Heart right ventricle (tissue), 16 donors: ENCODE measurements at places on chromosomes 16 and 17. TPM values are rescaled to one million over a fixed set of nuclear protein-coding genes. Genes with fewer than 3 reads are reported as not detected.
A peak's percentile ranks its signal among the peaks of the same experiment; 100 is the strongest.

Gene ZSCAN10
- not detected for total RNA-seq

Gene KCNH6
- not detected for total RNA-seq

- no peak for DNase-seq
- H3K36me3 ChIP-seq: no peaks in the 10 kb centered on the region
- no peak within 1 kb of the TSS for H3K4me3 ChIP-seq
- peaks cover 80% of the 10 kb centered on the region for H3K27me3 ChIP-seq
Measured at GRCh38 chr17:74935585-74936469, at the start of gene OTOP3. Gene OTOP3, plus strand, starts transcription at chr17:74935898. Its CDS starts 24 bp downstream, at chr17:74935922.

DNA sequence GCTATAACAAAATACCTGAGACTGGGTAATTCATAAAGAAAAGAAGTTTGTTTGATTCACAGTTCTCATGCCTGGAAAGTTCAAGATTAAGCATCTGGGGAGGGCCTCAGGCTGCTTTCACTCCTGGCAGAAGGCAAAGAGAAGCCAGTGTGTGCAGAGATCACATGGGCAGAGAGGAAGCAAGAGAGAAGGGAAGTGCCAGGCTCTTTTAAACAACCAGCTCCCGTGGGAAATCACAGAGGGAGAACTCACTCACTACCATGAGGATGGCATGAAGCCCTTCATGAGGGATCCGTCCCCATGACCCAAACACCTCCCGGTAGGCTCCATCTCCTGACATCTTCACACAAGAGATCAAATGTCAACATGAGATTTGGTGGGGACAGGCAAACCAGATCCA is 501.6 kb downstream of the MAF start:
- H3K27ac ChIP-seq: no peak overlapping the region
- no peak for DNase-seq
- H3K4me3 ChIP-seq: no peak overlapping the region
- no peaks in the 10 kb centered on the region for H3K36me3 ChIP-seq

- H3K4me3 ChIP-seq: no peak overlapping the region
- no peaks in the 10 kb centered on the region for H3K4me1 ChIP-seq
- no peaks in the 10 kb centered on the region for H3K36me3 ChIP-seq
- H3K27me3 ChIP-seq: no peaks in the 10 kb centered on the region
- no peak overlapping the region for H3K27ac ChIP-seq
- DNase-seq: no peak
Measured at GRCh38 chr17:41717408-41718286, 5.5 kb downstream of the GAST start.

DNA sequence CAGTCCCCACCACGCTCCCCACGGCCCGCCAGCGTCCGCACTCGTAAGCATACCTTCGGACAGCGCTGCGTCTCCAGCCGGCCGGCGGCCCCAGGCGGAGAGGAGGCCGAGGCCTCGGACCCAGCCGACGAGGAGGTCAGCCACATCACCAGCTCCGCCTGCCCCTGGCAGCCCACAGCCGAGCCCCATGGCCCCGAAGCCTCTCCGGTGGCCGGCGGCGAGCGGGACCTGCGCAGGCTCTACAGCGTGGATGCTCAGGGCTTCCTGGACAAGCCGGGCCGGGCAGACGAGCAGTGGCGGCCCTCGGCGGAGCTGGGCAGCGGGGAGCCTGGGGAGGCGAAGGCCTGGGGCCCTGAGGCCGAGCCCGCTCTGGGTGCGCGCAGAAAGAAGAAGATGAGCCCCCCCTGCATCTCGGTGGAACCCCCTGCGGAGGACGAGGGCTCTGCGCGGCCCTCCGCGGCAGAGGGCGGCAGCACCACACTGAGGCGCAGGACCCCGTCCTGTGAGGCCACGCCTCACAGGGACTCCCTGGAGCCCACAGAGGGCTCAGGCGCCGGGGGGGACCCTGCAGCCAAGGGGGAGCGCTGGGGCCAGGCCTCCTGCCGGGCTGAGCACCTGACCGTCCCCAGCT is 4.9 kb downstream of the TPSG1 start:
- no peaks in the 10 kb centered on the region for H3K4me1 ChIP-seq
- no peak overlapping the region for H3K27ac ChIP-seq
- H3K4me3 ChIP-seq: no peak overlapping the region
- DNase-seq: no peak

DNA sequence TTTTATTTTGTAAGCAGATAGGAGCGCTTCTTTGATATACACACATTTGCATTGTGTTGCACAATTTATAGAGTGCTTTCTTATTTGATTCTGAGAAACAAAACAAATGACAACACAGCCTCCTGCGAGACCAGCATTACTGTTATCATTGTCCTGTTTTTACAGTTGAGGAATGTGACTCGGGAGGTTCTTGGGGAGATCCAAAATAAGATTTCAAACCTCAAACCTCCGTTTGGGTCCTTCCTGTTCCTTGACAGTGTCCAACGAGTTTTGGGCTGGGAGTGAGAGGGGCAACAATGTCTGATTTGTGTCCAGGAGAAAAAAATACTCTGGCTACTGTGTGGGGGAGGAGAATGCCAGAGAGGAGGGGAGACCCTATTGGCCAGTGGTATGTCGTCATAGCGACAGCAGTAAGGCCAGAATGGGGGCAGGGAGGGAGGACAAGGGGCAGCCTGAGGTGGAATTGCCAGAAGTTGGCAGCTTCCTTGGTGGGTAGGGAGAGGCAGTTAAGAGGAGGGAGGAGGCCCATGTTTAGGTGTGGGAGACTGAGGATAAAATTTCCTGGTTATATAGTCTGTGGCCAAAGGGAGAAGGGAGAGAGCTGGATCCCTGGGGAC is 45.5 kb downstream of the TMEM132E start:
- H3K27me3 ChIP-seq: peaks cover 77% of the 10 kb centered on the region
- H3K36me3 ChIP-seq: no peaks in the 10 kb centered on the region
- H3K4me3 ChIP-seq: no peak overlapping the region
- no peak for DNase-seq
- H3K4me1 ChIP-seq: peaks cover 7% of the 10 kb centered on the region

DNA sequence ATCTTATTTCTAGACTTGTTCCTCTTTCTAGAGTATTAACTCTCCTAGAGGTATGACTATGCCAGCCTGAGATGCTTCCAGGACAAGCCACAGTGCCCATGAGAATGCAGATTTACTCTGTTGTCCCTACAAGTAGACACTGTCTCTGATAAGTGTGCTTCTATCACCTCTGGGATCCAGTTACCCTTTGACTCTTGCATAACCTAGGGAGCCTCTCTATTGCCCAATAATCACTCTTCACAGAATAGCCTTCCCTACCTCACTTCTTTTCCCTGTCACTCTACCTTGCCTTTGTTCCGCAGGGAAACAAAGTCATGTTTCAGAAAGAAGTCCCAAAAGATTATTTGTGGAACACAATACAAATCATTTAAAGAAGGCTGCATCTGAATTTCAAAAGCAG is 1.6 kb upstream of the KRT34 start:
- H3K36me3 ChIP-seq: no peaks in the 10 kb centered on the region
- H3K4me1 ChIP-seq: no peaks in the 10 kb centered on the region
- H3K27me3 ChIP-seq: peaks cover 18% of the 10 kb centered on the region
- DNase-seq: no peak

DNA sequence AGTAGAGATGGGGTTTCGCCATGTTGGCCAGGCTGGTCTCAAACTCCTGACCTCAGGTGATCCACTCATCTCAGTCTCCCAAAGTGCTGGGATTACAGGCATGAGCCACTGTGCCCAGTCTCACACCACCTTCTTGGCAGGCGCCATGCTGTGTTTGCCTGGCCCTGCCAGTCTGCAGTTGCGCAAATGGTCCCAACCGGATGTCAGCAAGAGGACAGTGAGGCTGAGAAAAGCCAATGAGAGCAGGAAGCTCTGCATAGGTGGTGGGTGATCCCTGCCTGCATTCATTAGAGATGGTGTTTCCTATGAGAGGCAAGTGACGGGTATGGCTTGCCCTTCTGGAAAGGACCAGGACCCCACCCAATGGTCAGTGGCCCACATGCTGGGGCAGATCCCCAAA is 59.3 kb downstream of the PECAM1 start:
- H3K36me3 ChIP-seq: no peaks in the 10 kb centered on the region
- no peak for DNase-seq
- H3K4me3 ChIP-seq: no peak overlapping the region

GRCh38 chr16:69435977-69436820 is 11.8 kb downstream of the CYB5B start:
- no peaks in the 10 kb centered on the region for H3K36me3 ChIP-seq
- H3K4me3 ChIP-seq: no peak overlapping the region
- no peaks in the 10 kb centered on the region for H3K27me3 ChIP-seq

GRCh38 chr17:73288534-73289302 is 23.1 kb downstream of the CDC42EP4 start:
- no peaks in the 10 kb centered on the region for H3K36me3 ChIP-seq
- no peaks in the 10 kb centered on the region for H3K27me3 ChIP-seq
- H3K4me1 ChIP-seq: peaks cover 99% of the 10 kb centered on the region
- H3K4me3 ChIP-seq: no peak overlapping the region
- peak overlapping the region; percentile 95 for H3K27ac ChIP-seq

- DNase-seq: no peak
- H3K4me3 ChIP-seq: no peak overlapping the region
- peaks cover 83% of the 10 kb centered on the region for H3K36me3 ChIP-seq
- H3K4me1 ChIP-seq: no peaks in the 10 kb centered on the region
Measured at GRCh38 chr16:29844575-29845331, 18.3 kb downstream of the CDIPT start.

GRCh38 chr17:58330997-58331814 is 2.6 kb upstream of the TSPOAP1 start:
- peak overlapping the region; percentile 12 for H3K4me3 ChIP-seq
- no peak for DNase-seq
- no peak overlapping the region for H3K27ac ChIP-seq
- peaks cover 32% of the 10 kb centered on the region for H3K27me3 ChIP-seq
- H3K36me3 ChIP-seq: no peaks in the 10 kb centered on the region
